ENCODE measurements at places on chromosomes 5 and 9.

GRCh38 chr5:60810438-60811085, 33.5 kb downstream of the ELOVL7 start:
- no peak for DNase-seq

- no peak for DNase-seq
Measured at GRCh38 chr9:135850737-135851136, 56.6 kb downstream of the CAMSAP1 start.

GRCh38 chr5:123150089-123150488, 61.0 kb downstream of the PRDM6 start:
- DNase-seq: no peak

DNA sequence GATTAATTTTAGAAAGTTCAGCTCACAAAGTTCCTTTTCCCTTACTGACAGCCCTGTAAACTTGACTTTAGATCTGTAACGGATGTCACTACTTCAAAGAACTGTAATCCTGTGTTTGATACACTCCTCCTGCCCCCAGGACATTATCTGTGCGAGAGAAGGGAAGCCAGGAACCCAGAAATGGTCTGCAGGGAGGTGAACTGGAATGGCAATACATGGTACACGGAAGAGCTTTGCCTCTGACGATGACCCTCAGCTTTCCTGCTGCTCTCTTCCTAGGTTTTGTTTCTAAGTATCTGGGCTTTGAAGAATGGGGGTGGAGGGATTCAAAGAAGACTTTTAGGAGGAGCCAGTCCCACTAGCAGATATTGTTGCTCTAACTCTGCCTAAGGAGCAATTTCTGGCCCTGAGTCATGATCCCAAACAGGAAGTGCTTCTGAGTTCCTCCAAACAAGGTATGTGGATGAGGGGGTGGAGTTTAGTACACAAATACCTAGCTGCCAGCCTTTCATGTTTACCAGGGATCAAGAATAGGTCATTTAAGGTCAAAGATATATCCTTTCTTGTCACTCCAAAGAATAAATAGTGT, 43.4 kb upstream of the TMC1 start:
- no peak for DNase-seq

GRCh38 chr9:37085233-37085632, 35.1 kb upstream of the ZCCHC7 start:
- no peak for DNase-seq

DNA sequence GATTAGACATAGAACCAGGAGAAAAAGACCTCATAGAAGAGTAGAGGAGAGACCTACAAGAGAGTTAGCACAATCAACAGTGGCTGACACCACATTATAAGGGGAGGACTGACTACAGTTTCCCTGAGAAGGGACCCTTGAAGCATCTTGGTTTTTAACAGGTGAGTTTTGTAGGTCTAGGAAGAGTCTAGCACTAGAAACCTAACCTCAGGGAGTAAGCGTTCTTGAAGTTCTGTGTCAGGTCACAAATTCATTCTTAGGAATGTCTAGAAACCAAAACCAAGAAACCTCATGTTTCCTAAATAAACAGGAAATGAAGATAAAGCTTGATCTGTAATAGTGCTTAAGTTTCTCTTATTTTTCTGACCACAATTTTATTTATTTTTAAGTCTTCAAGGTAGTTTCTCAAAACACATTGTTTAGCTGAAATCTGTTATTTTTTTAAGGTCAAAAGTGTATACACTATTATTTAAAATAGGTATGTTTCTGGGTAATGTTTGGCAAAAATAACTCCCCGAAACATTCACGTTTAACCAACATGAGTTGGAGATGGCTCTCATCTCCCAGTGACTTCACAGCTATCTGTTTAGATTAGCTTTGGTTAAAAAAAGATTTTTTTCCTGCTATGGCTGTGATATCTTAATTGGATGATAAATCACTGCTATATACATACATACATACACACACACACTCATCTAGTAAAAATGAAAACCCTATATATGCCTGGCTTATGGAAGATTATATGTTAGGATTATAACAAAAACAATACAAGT, 37.1 kb downstream of the MAP3K1 start:
- DNase-seq: no peak

DNA sequence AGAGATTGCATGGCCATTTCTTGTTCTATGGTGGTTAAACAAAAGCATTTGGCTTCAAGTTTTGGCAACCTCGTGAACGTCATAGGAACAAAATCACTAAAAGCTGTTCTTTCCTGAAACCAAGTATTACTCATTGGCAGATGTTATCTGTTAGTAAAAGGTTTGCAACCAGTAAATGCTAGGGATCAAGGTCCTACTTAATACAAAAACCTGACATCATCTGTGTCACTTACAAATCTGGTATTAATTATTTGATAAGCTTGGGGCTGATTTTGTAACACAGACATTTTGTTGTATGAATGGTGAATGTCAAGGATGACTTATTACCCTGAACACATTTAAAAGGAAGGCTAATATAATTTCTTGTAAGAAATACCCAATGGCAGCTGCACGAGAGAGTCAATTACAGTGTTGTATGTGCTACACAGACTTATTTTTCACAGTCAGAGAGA, 486.4 kb upstream of the ZNF608 start:
- DNase-seq: no peak

DNA sequence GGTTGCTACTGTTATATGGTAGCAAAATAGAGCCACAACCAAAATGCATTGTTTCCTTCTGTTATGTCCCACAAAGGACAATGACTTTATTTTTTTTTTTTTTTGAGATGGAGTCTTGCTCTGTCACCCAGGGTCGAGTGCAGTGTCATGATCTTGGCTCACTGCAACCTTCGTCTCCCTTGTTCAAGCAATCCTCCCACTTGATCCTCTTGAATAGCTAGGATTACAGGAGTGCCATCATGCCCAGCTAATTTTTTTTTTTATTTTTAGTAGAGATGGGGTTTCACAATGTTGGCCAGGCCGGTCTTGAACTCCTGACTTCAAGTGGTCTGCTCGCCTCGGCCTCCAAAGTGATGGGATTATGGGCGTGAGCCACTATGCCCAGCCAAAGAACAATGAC, 527.7 kb upstream of the SGCD start:
- no peak for DNase-seq

GRCh38 chr5:173534664-173535063, 81.8 kb downstream of the BOD1 start:
- DNase-seq: no peak

DNA sequence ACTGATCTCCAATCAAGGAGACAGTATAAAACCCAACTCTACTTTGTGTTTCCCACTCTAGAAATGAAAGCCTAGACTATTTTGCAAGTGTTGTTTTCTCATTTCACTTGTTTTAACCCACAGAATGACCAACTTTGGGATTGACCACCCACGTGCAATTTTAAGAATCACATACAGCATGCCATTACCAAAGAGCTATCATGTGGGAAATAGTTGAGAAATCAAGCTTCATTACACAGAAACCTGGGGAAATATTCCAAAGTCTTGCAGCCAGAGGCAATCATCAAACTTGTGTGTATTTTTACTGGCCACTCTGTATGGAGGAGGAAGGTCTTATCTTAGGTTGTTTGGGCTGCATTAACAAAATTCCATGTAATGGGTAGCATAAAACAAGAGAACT, 451.4 kb upstream of the DAB2 start:
- no peak for DNase-seq

DNA sequence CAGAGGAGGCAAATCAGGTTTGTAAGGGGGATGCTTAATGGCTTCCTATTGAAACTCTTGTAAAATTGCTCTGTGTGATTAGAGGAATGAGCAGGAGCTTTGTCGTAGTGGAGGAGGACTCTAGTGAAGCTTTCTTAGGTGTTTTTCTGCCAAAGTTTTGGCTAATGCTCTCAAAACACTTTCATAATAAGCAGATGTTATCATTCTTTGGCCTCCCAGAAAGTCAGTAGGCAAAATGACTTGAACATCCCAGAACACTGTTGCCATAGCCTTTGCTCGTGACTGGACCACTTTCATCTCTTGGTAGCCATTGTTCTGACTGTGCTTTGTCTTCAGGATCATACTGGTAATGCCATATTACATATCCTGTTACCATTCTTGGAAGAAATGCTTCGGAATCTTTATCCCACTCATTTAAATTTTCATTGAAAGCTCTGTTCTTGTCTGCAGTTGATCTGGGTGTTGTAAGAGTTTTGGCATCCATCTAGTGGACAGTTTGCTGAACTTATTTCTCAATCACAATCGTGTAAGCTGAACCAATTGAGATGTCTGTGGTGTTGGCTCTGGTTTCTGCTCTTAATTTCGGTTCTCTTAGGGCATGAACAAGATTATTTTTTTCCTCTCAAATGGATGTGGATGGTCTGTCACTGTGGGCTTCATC, 187.6 kb downstream of the COMMD10 start:
- no peak for DNase-seq

DNA sequence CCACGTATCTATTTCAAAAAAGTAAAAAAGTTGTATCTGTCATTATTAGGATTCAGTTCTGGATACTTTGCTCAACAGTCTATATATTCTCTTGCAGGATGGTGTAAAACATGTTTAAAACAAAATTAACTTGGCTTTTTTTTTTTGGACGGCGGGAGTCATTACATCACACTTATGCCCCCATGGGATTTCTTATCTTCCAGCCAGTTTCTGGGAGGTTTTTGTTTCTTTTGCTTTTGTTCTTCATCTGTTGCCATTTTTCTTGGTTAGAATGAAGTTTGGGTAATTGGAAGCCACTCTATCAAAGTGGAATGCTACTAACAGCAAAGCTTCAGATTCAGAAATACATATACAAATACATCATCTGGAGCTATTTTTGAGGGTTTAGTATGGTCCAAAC, 1.8 kb upstream of the STARD4 start:
- DNase-seq: no peak

- DNase-seq: no peak
Measured at GRCh38 chr5:149567226-149567625, 14.1 kb upstream of the ARHGEF37 start.

- DNase-seq: no peak
Measured at GRCh38 chr5:119304439-119305211, 51.2 kb upstream of the TNFAIP8 start.

GRCh38 chr9:128045831-128046230, 21.3 kb downstream of the NAIF1 start:
- DNase-seq: no peak

DNA sequence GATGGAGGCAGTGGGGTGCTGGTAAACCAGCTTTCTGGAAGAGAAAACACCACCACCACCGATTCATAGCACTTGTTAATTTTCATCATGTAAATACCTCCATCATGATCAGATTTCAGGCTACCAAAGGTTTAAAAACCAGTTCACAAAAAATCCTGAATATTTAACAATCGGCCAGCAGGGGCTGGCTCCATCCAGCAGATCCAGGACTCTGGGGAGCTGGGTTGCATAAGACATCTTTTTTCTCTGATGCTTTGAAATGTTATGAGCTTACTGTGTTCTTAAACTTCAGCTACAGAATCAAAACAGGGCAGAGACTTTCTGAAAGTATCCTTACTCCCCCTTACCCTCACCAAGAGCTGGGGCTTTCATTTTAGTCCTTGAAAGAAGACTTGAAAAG, 14.6 kb upstream of the RNF183 start:
- no peak for DNase-seq

- no peak for DNase-seq
Measured at GRCh38 chr5:132437604-132438266, 52.8 kb downstream of the IRF1 start.

GRCh38 chr9:85647571-85647970, 94.2 kb downstream of the AGTPBP1 start:
- no peak for DNase-seq

- no peak for DNase-seq
Measured at GRCh38 chr9:131839281-131840084, 99.6 kb upstream of the RAPGEF1 start.

Data from esophagus squamous epithelium (tissue), 5 donors.